ENCODE measurements at places on chromosomes 7 and 10. TPM values are rescaled to one million over a fixed set of nuclear protein-coding genes. Genes with fewer than 3 reads are reported as not detected.

The DRGX gene
- 0.08 TPM for total RNA-seq

The PNLIPRP1 gene
- not detected for total RNA-seq

The LRRC18 gene
- not detected for total RNA-seq

The SLC18A2 gene
- 0.02 TPM for total RNA-seq

The ITGB8 gene
- 1.1 TPM for total RNA-seq

Measured in A549 treated with Hydrocortisone at 1 μM for 4 hours (cell line).